ENCODE measurements at places on chromosomes 7 and 10.

DNA sequence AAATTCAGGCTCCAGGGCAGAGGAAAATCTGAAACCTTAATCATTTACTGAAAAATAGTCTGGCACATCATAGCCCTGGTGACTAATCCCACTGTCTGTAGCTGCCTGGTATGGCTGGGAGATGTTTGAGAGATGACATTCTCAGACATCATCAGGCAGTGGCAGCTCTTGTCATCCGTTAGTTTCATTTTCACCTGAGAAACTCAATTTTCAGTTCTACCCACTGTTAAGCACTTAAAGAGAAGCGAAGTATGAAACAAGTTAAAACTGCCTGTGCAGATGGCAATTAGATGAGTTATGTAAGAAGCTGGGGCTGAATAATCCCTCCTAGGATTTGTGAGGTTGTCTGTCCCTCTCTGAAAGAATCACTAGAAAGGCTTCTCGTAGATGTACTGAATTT, 150.2 kb downstream of the NSUN6 start:
- DNase-seq: peak; percentile 13

GRCh38 chr10:785089-785860, 95.8 kb upstream of the DIP2C start:
- DNase-seq: no peak

GRCh38 chr7:106915873-106916272, 50.8 kb downstream of the PIK3CG start:
- no peak for DNase-seq

DNA sequence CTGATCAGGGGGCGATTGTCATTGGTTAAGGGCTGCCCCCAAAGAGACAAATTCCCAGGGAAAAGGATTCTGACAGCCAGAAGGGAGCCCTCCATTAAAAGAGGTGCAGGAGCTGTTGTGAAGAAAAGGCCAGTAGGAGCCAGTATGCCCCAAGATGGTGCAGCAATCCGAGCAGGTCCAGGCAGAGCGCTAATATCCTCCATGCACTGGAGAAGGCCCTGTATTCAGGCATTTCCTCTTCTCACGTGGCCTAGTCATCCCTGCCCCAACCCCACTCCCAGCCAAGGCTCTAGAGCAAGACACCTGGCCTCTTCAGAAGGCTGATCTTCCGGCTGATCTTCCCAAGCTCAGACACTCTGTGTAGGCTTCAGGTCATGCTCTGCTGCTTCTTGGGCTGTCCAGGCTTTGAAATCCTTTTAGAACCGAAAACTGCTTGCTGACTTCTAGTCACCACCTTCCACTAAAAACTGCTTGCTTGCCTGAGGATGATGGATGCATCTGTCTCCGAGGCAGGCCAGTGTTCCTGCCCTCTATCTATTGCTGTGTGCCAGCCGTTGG, 77.4 kb downstream of the CYP26A1 start:
- no peak for DNase-seq

- DNase-seq: no peak
These were observed 646.0 kb downstream of the KCNMA1 start for GRCh38 chr10:76991621-76992020.

DNA sequence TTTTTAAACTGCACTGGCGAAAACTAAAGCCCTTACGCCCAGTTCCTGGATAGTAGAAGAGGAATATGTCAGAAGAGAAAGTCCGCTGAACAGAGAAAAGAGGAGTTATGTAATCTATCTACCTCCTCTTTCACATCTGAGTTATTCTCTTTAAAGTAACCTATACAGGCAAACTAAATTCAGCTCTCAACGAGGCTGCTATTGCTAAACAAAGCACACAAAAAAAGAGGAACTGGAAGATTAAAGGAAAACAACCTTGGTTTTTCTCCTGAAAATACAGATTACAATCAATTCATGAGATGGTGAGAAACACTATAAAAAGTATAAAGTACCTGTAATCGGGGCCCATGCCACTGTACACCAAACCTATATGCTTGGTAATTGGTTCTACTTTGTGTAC, 5.8 kb downstream of the PSMA2 start:
- DNase-seq: no peak

DNA sequence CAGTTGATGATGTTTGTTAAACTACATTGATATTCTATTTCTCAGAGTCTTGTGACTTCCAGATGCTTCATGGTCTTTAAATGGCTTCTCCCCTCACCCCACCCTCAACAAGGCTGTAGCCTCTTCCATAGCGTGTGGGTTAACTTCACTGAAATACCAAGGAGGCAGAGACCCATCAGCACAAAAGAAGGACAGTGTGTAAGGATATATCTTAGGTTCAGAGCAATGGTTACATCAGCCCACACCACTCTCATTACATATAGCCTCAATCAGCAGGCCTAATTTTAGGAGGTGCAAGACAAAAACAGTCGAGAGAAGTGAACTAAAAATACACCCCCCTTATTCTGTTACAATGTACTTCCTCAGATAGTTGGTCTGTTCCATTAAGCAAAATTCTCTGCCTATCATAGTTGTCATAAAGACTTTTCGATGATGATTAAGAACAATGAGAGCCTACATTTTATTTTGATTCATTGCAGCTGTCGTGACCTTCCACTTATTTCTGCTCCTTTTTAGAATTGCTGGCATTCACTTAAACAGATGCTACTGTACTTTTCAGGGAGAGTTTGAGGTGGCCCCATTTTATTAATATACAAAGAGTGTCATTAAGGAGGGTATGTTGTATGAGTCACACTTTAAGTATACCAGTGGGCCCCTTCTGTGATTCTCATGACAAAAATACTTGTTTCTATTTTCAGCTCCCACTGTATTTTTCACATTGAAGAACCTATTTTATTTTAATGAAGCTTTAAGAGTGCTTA, 52.1 kb downstream of the WIPF3 start:
- no peak for DNase-seq

- no peak for DNase-seq
These were observed 51.7 kb downstream of the BZW2 start for GRCh38 chr7:16697507-16698199.

GRCh38 chr7:22240904-22241571, 115.9 kb downstream of the RAPGEF5 start:
- DNase-seq: no peak

DNA sequence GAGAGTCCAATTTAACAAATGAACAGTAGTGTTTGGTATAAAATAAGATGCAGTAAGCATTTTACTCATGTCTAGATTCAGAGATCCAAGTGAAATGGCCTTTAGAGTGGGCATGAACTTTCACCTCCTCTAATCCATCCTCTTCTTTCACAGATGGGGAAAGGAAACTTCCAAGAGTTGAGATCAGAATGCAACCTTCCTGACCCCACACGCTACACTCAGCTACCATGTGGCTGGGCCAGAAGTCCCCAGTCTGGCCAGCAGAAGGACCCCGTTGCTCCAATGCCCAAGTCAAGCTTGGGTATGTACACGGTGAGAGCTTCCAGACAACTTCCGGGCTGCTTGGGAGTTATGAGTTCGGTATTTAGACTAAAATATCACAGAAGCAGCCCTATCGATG, 228.0 kb downstream of the ELMO1 start:
- DNase-seq: no peak

GRCh38 chr10:30686708-30687107, 57.2 kb upstream of the LYZL2 start:
- DNase-seq: no peak
